ENCODE measurements at places on chromosomes 6 and 20.

GRCh38 chr20:53028337-53029007, 56.3 kb downstream of the TSHZ2 start:
- no peak for DNase-seq

- no peak for DNase-seq
Observed at GRCh38 chr6:167311286-167311685, 13.6 kb upstream of the TTLL2 start.

DNA sequence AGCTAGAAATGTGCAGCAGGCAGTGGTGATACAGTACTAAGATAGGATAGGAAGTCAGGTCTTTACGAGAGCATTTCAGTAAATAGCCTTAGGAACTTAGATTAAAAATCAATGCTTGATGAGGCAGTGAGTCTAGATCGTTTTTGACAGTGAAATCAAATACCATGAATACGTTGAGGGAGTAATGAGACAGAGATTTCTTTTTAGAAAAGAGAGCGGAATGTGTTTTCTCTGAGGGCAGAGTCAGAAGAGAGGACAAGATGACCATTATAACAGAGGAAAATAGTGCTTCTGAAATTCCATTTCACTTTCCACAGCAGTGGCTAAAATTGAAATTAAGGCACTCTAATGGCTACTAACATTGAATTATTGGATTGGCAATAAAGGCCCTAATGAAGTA, 339.6 kb downstream of the UTRN start:
- no peak for DNase-seq

GRCh38 chr20:36745234-36745926, 510 bp downstream of the NDRG3 start:
- DNase-seq, result no peak

DNA sequence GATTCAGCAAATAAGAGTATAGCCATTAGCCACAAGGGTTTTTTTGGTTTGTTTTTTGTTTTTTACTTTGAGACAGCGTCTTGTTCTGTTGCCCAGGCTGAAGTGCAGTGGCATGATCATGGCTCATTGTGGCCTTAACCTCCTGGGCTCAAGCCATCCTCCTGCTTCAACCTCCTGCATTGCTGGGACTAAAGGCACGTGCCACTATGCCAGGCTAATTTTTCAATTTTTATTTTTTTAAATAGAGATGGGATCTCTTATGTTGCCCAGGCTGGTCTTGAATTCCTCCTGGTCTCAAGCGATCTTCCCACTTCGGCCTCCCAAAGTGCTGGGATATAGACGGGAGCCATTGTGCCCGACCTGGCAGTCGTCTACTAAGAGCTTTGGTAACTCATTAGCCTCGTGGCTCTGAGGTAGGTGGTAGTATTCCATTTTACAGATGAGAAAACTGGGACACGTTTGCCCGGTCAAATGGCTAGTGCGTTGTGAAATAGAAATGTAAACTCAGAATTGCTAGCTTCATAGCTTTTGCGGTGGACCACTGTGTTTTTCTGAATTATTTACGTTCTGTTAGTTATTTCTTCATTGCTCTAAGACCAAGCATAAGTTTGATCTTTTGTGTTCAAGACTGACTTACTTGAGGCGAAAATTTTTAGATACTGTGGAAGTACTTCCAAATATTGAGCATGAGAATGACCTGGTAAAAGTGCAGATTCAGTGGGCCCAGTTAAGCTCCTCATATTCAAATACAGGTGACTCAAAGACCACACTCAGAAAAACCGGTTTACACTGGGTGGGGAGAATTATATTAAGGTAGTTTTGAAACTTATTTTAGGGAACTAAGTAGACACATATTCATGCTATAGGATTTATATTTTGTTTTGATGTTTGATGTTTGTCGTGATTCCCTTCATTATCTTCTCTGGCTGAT, 2.1 kb downstream of the PANK2 start:
- DNase-seq, result no peak

DNA sequence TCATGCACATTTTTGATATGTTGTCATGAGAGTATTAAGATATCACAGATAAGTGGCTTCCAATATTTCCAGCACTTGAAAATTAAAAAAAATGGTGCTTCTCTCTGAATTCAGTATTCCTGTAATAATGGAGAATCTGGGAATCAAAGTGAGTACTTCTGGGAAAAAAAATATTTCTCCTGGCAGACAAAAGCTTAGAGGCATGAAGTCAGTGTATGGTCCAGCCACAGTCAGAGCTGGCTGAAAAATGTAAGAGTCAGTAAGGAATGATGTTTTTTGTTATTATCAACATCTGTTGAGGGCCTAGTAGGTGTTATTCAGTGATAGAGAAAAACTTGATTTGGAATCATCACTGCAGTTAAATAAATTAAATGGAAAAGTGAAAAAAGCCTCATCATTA, 3.2 kb upstream of the RFPL4B start:
- DNase-seq, result no peak

GRCh38 chr20:17875106-17875980, 93.3 kb downstream of the SNX5 start:
- DNase-seq, result peak; percentile 22

GRCh38 chr6:159233365-159234101, 64.3 kb downstream of the FNDC1 start:
- no peak for DNase-seq

DNA sequence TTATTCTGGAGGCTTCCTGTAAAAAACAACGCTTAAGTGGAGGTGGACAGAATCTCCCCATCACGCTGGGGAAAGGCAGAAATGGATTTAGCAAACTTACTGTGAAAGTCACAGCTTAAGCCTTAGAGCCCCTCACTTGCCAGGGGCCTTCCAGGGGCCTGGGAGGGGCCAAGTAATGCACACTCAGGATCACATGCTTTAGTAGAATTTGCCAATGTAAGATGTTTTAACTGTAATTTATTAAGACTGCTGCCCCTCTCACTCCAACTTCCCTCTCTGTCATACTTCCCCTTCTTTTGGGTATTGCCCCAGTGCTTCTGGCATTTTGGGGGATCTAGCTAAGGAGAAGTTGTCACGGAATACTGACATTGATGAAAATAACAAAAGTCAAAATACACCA, 12.6 kb upstream of the ADA start:
- DNase-seq, result no peak

GRCh38 chr20:48645666-48646065, 182.1 kb downstream of the PREX1 start:
- no peak for DNase-seq

- no peak for DNase-seq
Observed at GRCh38 chr6:68911811-68912210, 276.7 kb downstream of the ADGRB3 start.
